ENCODE measurements at places on chromosomes 5 and 9.

DNA sequence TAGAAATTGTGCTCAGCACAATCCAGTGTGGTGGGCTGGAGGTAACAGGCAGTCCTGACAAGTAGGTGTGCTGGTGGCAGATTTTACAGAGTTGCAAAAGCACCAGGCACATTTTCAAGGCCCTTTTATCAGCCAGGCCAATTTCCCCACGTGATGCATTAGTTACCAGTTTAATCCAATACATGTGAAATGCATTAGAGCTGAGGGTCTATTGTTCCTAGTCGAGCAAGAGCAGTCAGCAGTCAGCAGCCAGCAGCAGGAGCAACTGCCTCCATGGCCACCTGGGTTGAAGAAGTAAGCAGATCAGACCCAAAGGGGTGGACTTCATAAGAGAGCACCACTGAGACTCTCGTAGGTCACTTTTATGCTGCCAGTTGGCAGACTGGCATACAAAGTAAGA lies 76.7 kb downstream of the EPB41L4A start:
- DNase-seq: no peak

GRCh38 chr5:71788794-71789193 lies 69.7 kb downstream of the CARTPT start:
- no peak for DNase-seq

- no peak for DNase-seq
Observed at GRCh38 chr9:15346837-15347236, 39.8 kb upstream of the TTC39B start.

GRCh38 chr9:110257956-110258355 lies 1.6 kb upstream of the TXN start:
- no peak for DNase-seq

- no peak for DNase-seq
Observed at GRCh38 chr9:34417734-34418133, 40.6 kb downstream of the FAM219A start.

GRCh38 chr5:163565492-163565891 lies 60.1 kb downstream of the MAT2B start:
- no peak for DNase-seq

- DNase-seq: no peak
Observed at GRCh38 chr5:176570044-176570443, 20.9 kb downstream of the CDHR2 start.
